Psoas muscle (tissue), 8 donors: ENCODE measurements at places on chromosomes 12 and 14.

DNA sequence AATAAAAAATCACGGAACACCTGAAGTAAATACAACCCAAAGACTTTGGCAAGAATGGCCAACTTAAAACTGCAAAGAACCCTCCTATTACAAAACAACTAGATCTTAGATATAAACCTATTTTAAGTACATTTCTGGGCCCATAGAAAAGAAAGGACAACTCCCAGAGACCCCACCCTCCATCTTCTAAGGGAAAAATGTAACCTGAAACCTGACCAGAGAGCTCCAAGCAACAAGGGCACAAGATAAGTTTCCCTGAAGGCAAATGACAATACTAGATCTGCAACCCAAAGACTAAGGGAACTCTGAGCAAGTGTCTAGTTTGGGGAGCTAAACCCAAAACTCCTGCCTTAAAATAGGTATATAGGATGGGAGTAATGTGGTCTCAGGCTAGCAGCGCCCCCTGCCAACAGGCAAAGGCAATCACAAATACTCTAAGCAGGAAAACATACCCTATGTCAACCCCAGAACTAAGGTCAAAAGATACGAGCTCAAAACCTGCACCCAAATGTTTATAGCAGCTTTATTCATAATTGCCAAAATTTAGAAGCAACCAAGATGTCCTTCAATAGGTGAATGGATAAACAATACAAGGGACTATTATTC is 218.9 kb downstream of the ITPR2 start:
- H3K4me3 ChIP-seq: no peak overlapping the region
- no peaks in the 10 kb centered on the region for H3K4me1 ChIP-seq
- H3K36me3 ChIP-seq: peaks cover 2% of the 10 kb centered on the region
- no peaks in the 10 kb centered on the region for H3K27me3 ChIP-seq
- no peak overlapping the region for H3K27ac ChIP-seq
- no peak for DNase-seq

- H3K4me1 ChIP-seq: no peaks in the 10 kb centered on the region
- no peak for DNase-seq
- no peaks in the 10 kb centered on the region for H3K27me3 ChIP-seq
- no peak overlapping the region for H3K27ac ChIP-seq
- H3K36me3 ChIP-seq: no peaks in the 10 kb centered on the region
- H3K4me3 ChIP-seq: no peak overlapping the region
Measured at GRCh38 chr12:58372298-58372697, 430.9 kb downstream of the ATP23 start.

DNA sequence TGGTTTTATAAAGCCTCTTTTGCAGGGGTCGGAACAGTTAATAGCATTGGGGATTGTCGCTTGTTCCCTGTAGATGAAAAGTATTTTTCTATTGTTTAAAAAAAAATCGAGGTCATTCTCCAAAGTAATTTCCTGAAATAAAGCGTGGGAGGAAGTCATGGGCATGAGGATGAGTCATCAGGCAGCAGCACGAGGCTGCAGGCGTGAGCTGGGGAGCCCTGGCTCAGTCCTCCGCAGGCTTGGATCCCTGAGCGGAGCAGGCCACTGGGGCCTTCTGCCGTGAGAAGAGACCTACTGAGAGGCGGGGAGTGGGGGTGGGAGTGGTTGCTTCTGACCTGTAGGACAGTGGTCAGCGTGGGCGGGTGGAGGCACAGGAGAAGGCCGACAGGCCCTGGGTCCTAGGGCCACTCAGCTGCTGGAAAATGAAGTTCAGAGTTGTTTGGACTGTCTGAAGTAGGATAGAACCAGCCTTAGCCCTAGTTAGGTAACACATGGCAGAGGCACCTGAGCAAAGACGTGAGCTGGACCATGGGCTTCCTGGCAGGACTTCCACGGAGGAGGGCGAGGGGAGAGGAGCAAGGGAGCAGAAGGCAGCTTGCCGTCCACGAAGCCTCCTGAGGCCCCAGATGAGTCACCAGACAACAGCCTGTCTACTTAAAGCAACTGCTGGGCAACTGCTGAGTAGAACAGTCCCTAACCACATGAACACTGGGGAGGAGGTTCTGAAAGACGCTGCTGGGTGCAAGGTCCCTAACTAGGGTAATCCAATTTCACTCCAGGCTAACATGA is 21.1 kb upstream of the LGALS3 start:
- no peaks in the 10 kb centered on the region for H3K27me3 ChIP-seq
- no peaks in the 10 kb centered on the region for H3K36me3 ChIP-seq
- no peak overlapping the region for H3K4me3 ChIP-seq
- DNase-seq: peak; percentile 94
- H3K27ac ChIP-seq: peak overlapping the region; percentile 86

DNA sequence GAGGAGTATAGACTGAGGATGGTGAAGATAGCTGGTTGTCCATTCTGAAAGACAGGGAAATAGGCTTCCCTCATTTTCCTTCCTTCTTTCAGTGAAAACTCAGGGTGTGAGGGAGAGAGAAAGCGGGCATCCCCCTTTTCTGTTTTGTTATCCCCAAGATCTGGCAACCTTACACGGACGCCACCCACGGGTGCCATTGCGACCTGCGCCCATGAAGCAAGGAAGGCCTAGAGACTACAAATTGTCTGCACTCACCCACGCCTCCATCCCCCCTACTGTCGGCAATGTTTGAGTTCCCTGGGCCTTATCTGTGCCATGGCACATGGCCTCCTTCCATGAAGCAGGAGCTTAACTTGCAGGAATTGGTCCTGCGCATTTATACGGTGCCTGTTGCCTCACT is 115.0 kb upstream of the IGF1 start:
- no peak overlapping the region for H3K27ac ChIP-seq
- no peak overlapping the region for H3K4me3 ChIP-seq
- H3K4me1 ChIP-seq: no peaks in the 10 kb centered on the region
- no peaks in the 10 kb centered on the region for H3K27me3 ChIP-seq
- no peak for DNase-seq

GRCh38 chr14:29548948-29549370 is 378.7 kb downstream of the PRKD1 start:
- DNase-seq: no peak
- no peak overlapping the region for H3K27ac ChIP-seq
- H3K36me3 ChIP-seq: no peaks in the 10 kb centered on the region
- no peaks in the 10 kb centered on the region for H3K4me1 ChIP-seq
